Frontal cortex (tissue), 4 donors: ENCODE measurements at places on chromosomes 4 and X. TPM values are rescaled to one million over a fixed set of nuclear protein-coding genes. Genes with fewer than 3 reads are reported as not detected.

GRCh38 chr4:119105605-119106004 lies 30.0 kb upstream of the MYOZ2 start:
- DNase-seq: no peak

- no peak for DNase-seq
Observed at GRCh38 chr4:188107931-188108843, 1.2 kb downstream of the TRIML2 start.

- DNase-seq: no peak
Observed at GRCh38 chr4:179352221-179352620, 1910.0 kb upstream of the AGA start.

- no peak for DNase-seq
Observed at GRCh38 chr4:5009796-5010195, 9.5 kb downstream of the CYTL1 start.

- peak; percentile 20 for DNase-seq
Observed at GRCh38 chr4:85127653-85128052, 161.2 kb upstream of the WDFY3 start.

DNA sequence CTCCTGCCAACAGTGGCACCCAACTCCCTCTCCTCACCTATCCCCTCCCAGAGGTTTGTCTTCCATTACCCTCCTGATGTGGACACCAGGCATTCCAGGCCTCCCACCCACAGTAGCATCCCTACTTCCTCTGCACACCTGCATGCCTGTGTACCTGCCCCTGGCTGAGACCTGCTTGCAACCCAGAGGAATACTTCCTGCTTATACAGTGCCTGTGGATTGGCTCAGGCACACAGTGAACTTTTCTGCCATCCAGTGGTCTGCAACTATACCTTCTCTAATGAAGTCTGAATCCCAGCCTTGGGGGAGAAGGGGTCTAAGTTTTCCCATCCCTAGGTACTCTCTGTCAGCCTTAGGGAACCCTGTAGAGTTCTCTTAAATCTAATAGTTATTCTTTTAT lies 169.9 kb downstream of the IQCM start:
- DNase-seq: no peak

- no peak for DNase-seq
Observed at GRCh38 chr4:65546882-65547416, 123.3 kb downstream of the EPHA5 start.

DNA sequence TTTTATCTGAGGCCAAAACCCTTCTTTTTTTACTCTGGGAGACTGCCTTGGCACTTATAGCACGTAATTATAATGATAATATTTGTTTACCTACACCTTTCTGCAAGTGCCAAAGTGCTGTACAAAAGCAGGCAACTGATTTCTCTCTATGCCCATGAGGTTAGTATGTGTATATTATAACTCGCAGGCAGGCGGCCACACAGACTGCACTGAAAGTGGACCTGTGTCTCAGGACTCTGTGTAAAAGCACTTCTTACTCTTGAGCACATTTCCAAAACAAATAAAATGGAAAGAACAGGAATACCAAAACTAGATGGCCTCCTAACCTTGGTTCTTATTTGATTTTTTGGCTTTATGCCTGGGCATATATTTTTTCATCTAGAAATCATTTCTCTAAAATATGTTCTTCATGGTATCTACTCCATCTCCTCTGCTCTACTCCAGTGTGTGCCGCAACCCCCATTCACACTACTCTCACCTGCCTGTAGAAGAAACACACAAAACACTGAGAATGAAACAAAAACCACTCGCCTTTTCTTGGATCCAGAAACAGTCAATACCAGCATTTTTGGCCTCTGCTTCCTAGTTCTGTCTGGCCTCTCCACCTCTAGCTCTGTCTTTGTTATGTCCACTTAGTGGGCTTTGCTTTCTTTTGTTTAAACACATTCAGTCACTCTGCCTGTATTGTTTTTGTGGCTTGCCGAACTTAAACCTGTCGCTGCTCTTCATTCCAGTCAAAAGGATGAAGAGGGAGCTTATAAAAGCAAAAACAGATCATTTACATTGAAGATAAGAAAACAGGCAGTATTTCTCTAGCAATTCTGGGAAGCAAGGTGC lies 934.5 kb upstream of the TENM3 start:
- no peak for DNase-seq

DNA sequence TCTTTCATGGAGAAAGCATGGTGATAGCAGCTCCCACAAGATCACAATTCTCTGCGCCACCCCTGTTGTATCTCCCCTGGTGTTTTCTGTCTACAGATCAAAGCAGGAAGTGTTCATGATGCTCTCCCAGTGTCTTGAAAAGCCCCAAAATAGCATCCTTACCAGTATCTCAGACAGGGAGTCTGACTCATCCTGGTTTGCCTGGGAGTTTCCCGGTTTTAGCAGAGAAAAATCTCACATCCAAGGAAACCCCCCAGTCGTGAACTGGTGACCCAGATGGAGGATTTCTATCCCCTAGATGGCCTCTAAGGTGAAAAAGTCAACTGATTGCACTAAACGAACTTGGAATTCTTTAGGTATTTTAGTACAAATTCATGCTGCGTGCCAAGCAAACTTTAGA lies 64.3 kb upstream of the NR0B1 start:
- DNase-seq: no peak

DNA sequence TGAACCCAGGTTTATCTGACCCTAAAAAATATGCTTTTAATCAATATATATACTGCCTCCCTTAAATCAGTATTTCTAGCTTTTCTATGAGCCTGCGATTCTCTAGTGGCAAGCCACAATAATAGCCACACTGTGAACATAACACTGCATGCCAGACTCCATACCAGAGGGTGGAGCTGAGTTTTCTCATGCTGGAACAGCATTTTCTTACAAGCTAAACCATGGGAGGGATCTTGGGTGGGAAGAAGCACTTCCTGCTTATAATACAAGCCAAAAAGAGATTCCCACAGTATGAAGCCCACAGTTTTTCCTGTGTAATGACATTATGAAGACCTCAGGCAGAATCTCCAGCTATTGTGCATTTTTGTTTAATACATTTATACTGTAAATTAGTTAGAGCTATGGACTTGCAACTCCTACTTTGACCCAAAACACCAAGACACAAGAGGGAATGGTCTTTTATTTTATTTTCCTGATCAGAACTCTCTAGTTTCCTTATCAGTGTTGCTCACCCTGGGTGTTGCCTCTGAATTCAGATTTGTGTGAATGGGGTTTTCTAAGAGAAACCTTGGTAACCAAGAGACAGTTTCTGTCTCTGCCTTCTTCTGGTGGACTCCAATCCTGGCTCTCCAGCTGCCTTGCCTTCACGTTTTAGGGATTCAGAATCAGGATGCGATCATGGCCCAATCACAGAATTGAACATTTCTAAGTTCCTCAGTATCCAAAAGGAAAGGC lies 74.5 kb upstream of the EOLA2 start:
- DNase-seq: no peak

- DNase-seq: no peak
Observed at GRCh38 chr4:6573986-6574746, 823 bp upstream of the MAN2B2 start.

- no peak for DNase-seq
Observed at GRCh38 chr4:147933316-147933715, 201.4 kb downstream of the ARHGAP10 start.

DNA sequence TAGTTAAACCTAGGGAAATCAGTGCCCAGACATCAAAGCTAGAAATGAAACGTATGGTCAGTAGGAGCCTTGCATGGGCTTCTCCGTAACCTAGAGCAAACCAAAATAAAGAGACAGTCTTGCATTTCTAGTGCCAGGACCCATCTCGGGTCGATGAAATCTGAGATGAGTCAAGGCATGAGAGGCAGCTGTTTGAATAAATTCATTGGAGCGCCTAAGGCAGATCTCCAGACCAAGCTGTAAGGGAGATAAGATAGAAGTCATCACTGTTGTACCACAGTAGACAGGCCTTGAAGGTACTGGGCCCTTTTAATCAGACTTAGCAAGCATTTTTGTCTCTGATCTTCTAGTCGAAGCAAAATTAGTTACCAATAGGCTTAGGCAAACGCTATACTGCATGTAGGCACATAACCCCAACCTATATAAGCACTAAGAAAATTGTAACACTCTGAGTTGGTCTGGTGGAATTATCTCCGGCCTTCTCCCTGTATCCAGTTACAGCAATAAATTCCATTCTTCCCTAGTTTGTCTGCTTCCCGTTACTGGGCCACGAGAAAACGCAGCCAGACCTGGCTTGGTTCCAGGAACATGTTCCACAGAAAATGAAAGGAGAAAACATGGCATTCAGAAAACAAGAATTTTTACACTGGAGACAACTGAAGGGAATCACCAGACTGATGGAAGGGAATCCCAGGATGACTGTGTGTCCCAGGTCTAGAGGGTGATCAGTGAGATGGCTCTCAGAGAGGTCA lies 21.1 kb upstream of the PAPSS1 start:
- no peak for DNase-seq

- DNase-seq: no peak
Observed at GRCh38 chrX:344371-344901, 25.8 kb upstream of the GTPBP6 start.

DNA sequence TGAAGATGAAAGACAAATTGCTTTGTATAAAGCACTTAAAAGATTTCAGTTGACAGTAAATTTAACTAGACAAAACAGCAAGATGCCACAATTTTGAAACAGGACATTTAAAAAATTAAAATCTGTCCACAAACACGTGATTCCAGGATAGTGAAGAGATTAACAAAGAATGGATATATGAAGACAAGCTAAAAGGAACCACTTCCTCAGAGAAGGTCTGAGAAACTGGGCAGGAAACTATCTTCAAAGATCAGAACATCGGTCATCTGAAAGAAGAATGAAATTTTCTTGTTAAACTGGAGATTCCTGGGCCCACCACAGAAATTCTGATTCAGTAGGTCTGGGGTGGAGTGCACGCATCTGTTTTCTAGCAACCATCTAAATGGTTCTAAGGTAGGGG lies 1.4 kb downstream of the RWDD4 start:
- no peak for DNase-seq

DNA sequence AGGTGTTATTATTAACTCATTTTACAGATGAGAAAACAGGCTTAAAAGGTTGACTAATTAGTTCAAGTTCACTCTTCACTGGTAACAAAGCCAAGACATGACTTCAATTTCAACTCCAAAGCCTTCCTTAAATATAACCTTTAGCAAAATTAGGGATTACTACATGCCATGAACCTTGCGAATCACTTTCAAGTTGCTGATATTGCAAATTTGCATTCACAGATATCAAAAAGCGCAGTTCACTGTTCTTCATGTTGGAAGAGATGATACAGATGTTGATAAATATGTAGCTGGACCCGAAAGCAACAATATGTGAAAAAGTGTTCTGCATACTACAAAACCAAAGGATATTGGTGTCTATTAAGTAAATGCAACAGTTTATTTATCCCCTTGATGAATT lies 210.8 kb upstream of the GYPA start:
- DNase-seq: no peak

GRCh38 chrX:103063191-103063845 lies 653 bp downstream of the BEX1 start:
- no peak for DNase-seq

DNA sequence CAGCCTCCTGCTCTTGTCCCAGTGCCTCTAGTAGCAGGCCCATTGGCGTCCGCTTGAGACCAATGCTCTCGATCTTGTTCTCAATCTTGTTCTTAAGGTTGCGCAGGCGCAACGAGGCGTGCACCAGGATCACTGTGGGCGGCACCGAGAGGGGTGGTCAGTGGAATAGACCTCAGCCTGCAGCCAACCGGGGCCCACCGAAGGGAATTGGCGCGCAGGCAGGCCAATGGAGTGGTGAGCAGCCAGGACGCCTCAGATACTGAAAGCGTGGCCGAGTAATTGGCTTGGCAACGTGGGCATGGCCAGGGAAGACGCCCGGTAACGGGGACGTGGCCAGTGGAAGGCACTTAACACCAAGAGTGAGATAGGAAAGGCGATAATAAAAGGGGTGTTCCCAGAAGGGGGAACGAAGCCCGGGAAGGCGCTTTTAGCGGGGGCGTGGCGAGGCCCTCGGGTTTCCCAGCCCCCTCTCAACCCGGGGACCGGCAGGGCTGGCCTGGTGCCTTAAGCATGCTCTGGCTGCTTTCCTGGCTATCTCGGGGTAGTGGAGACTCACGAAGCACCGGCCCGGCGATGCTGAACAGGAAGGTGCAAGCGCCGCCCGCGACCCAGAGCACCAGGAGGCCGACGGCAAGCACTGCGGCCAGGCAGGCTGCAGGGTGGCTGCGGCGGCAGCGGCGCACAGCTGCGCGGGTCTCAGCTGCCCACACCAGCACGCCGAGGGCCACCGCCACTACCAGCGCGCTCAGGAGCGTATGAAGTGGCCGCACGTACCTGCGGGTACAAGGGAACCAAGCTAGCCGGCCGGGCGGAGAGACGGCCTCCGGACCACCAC lies 1.7 kb downstream of the PRAF2 start:
- peak; percentile 63 for DNase-seq

DNA sequence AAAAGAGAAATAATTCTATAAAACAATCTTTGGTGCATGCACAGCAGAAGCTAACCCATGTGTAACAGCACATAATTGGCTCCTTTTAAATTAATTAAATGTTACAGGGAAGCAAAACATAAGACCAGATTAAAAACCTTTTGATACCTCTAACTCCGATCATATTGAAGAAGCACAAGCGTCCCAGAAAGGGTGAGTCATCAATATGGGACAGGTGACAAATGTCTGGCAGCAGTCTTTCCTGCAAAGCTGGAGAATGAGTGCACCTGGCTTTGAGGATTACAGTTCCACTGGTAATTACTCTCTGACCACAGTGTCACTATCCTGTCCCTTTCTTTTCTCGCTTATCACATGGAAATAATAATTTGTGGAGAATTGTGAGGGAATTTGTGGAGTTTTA lies 94.6 kb downstream of the FAM9B start:
- no peak for DNase-seq

DNA sequence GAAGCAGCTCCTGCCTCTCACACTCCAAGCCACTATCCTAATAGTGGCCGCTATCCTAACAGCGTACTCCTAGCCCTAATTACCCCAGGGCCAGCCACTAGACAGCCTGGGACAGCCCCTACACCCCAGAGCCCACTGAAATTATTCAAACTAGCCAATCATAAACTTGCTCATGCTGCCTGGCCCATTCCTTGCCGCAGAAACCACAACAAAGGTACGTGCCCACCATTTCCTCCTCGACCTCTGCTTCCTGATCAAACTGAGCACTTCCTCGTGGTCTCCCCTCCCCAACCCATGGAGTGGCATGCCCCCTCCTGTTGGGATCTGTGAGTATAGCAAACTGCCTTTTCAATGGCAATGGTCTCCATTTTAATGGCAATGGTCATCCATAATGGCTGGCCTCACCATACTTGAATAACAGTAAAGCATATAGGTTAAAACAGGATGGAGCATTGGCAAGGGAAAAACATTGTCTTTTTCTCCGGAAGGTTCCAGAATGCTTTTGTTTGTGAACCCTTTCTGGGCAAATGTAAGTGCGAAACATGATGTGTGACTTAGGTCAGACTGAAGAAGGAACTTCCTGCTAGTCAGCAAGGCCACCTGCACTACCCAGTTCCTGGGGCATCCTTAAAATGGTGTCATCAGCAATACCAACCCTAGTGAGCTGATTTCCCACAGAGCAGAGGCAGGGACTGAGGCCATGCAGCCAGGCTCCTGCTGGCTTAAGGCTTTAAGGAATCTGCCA lies 107.1 kb upstream of the ATP6AP2 start:
- no peak for DNase-seq

GRCh38 chr4:37599092-37599790 lies 86.9 kb downstream of the RELL1 start:
- no peak for DNase-seq

- no peak for DNase-seq
Observed at GRCh38 chrX:154083126-154083517, 14.4 kb downstream of the MECP2 start.

SPANXN3 gene
- total RNA-seq: not detected

LRP2BP gene
- 6.1 TPM for total RNA-seq

FDCSP gene
- total RNA-seq: not detected

ZRSR2 gene
- 4.5 TPM for total RNA-seq

UGT2B15 gene
- not detected for total RNA-seq

ARAP2 gene
- total RNA-seq: 57.1 TPM

ZNF157 gene
- 4.9 TPM for total RNA-seq

RNF150 gene
- total RNA-seq: 28.5 TPM
